ENCODE measurements at places on chromosomes 7 and 10.

- DNase-seq = no peak
Observed at GRCh38 chr10:47059606-47060311, 148.5 kb downstream of the PTPN20 start.

GRCh38 chr10:69055241-69055640 lies 32.7 kb upstream of the SRGN start:
- no peak for DNase-seq

- DNase-seq = no peak
Observed at GRCh38 chr7:159109653-159110035, 35.0 kb downstream of the VIPR2 start.

GRCh38 chr7:131074043-131074442 lies 253.6 kb upstream of the MKLN1 start:
- DNase-seq = no peak

DNA sequence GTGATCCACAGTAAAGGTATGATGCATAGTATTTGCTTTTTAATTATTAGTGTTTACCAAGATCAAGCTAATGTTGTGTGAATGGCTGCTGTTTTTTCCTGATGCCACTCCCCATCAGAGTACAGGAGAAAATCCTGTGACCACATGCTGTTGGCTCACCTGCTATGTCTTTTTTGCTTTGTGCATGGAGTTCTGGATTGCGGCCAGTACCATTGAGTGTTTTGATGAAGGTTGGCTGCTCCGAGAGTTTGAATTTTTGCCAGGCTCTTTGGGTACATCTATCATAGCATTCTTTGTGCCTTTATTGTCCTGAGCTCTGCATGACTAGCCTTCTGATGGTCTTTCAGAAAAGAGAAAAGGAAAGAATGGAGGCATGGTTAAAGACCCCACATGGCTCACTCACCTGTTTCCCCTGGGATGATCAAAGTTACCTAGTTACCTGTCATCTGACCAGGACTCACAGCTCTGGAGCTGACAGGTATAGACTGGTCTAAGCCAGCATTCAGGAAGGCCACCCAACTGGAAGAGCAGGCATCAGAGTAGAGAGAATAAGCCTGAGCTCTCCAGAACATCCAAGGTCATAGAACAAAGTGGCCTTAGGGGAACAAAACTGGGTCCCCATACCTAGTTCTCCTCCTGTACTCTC lies 11.8 kb upstream of the SGPL1 start:
- peak; percentile 73 for DNase-seq

GRCh38 chr7:46322937-46323336 lies 401.9 kb upstream of the IGFBP3 start:
- no peak for DNase-seq

GRCh38 chr7:49112222-49112621 lies 187.9 kb downstream of the CDC14C start:
- DNase-seq = no peak

- peak; percentile 54 for DNase-seq
Observed at GRCh38 chr7:64618785-64619456, 47.0 kb upstream of the ZNF107 start.

DNA sequence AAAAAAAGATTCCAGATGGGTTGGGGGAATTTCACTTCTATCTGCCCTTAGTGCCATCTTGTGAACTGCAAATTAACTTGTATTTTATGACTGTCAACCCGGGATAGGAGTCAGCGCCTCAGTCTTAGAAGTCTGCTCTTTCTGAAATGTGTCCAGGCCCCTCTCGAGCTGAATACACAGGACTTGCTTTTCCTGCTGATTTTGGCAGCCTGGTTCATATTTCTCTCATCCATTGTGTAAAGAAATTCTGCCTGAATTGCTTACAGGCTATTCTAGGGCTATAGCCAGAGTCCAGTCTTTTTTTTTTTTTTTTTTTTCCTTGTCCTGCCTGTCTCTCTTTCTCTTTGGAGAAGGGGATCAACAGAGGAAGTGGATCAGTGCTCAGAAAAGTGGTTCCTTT lies 24.6 kb downstream of the GATA3 start:
- DNase-seq = no peak

DNA sequence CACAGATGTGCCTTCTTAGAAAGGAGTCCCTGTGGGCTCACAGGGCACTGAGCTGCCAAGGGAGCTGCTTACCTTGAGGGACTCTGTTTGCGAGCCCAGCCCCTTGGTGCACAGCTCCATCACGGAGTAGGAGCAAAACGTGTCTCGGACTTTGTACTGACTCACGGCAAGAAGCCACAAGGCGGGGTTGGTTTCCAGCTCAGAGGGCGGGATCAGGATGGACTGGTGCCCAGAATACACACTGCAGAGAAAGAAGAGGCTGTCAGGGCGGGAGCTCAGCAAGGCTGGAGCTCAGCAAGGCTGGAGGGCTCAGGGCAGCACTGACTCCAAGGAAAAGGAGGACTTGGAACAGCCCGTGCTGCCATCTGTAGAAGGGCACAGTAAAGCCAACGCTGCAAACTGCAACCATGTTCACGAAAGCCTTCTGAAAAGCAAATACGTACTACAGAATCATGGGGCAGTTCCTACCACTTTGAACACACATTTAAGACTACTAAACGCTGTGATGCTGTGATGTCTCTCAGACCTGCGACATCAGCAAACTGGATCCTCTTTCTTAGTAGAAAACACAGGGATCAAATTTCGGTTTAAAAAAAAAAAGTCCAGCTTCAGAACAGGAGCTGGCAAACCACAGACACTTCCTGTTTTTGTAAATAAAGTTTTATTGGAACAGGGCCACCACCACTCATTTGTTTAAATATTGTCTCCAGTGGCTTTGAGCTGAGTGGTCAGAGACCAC lies 194.3 kb downstream of the ZMYND11 start:
- DNase-seq = peak; percentile 90

DNA sequence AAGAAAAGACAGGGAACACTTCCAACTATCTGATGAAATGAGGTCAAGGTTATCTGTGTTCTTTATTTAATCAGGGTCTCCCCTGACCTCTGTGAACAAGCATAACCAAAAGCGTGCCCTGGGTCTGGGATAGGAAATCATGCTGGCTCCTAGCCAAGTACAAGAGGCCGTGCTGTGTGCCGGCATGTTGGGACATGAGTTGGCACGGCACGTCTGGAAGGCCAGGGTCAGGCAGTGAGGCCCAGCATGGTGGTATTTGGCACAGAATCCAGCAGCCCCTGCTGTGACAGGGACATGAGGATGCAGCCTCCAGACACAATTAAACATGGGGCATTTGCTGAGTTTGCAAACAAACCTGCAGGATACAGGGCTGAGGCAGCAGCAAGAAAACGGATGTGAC lies 320.4 kb downstream of the PLXNA4 start:
- DNase-seq = peak; percentile 50

- no peak for DNase-seq
Observed at GRCh38 chr10:76736815-76737618, 900.6 kb downstream of the KCNMA1 start.

- peak; percentile 15 for DNase-seq
Observed at GRCh38 chr7:128841921-128842673, 11.9 kb downstream of the FLNC start.

DNA sequence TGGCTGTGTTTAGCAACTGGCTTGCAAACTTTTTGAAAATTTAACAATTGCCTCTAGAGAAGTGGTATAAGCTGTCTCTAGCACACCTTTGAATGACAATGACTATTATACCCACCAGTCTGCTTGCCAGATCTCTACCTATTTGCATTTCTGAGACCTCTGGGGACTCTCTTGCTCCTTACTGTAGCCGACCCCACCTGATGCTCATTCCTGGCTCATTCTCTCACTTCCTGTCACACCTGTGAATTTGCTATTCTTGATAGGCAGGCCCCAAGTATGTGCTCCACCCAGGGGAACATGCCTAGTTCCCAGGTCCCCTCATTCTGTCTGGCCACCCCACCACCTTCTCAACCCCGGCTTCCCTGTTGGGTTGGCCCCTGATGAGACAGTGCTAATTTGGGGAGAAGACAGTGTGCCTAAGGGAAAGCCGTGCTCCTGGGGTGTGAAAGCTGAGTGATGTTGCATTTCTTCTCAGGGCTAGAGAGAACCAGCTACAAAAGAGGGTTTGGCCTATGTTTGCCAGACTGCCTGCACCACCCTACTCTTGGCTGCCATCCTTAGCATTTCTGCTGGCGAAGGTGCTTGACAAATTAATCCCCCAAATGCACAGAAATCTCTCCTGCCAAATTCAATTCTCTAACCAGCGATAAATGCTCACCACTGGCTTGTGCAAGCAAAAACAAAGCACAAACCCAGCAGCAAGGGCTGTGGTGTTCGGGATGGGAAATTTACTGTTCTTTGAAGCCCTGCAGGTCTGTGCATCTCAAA lies 138.2 kb downstream of the RPS24 start:
- no peak for DNase-seq

GRCh38 chr10:63901228-63901627 lies 380.0 kb downstream of the REEP3 start:
- no peak for DNase-seq

- DNase-seq = no peak
Observed at GRCh38 chr7:17126413-17127268, 171.8 kb upstream of the AHR start.

DNA sequence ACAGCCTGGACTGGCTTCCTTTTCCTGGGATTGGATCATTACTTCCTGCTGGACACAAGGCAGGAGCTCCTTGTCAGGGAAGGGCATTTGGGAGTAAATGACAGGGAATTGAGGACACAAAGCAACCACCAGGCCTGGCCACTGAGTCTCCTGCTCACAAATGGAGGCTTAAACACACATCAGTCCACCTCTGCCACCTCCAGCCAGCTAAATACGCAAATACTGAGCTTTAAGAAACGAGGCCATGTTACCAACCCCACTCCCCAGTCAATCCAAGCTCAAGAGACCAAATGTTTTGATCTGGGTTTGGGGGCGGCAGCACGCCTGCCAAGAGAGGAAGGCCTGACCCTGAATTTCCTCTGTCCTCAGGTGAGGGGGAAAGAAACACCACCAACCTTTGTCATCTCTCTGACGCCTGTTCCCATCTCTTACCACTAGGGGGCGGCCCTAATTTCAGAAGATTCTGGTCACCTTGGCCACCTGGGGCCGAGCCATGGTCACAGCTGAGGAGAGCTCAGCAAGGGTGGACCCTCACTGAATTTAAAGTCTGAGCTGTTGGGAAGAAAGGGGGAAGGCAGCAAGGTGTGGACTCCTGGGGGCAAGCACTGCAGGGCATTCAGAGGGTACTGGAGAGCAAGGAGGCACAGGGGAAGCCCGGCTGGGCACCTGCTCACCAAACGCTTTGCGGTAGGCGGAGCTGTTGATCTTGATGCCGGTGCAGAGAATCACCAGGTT lies 16.5 kb downstream of the AIFM2 start:
- DNase-seq = peak; percentile 19

DNA sequence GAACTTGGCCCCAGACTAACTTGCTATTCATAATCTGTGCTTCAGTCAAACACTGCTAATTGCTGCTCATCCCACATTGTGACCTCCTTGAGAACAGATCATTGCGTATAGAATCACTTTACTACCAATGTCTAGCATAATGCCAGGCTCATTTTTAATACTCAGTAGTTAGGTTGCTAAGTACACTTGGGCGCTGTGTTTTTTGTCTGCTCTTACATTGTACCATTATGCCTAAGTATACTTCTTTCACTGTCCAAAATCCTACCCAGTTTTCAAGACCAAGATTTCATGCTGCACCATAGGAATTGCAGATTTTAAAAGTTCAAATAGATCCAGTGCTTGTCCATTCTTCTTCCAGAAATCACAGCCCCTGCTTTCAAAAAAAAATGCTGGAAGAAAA lies 32.8 kb upstream of the TMEM106B start:
- no peak for DNase-seq

- no peak for DNase-seq
Observed at GRCh38 chr10:119872610-119872859, at the start of gene MCMBP. Gene MCMBP (minus strand): TSS chr10:119872843. CDS start chr10:119872584, 259 bp downstream.

DNA sequence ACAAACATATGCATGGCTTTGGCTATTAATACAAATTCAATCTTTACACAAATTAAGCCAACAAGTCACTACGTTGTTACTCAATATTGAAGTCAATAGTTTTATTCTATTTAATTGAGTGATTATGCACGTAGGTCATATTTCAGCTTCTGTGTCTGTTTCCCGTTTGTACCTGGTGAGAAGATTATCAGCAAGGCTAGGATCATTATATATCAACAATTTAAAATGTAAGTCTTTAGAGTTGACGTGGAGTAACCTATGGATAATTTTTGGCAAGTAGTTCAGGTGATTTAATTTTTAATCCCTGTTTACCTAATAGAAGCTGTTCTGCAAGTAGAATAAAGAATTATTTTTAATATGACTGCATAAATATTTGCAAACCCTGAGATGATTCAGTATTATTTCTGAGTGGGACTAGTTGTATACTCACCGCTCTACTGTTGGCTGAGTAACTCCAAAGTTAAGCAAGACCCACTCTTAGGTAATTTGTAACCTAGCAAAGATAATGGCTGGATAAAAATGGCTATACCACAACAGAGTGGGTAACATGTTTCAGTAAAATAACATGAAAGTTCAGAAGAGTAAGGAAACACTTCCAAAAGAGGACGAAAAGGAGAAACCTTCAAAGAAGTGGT lies 161.0 kb downstream of the HGF start:
- peak; percentile 88 for DNase-seq

GRCh38 chr7:159212226-159212625 lies 67.6 kb upstream of the VIPR2 start:
- no peak for DNase-seq

- DNase-seq = no peak
Observed at GRCh38 chr7:15495170-15495569, 66.6 kb downstream of the AGMO start.

GRCh38 chr7:135147341-135147898 lies 452 bp upstream of the TMEM140 start:
- DNase-seq = no peak

DNA sequence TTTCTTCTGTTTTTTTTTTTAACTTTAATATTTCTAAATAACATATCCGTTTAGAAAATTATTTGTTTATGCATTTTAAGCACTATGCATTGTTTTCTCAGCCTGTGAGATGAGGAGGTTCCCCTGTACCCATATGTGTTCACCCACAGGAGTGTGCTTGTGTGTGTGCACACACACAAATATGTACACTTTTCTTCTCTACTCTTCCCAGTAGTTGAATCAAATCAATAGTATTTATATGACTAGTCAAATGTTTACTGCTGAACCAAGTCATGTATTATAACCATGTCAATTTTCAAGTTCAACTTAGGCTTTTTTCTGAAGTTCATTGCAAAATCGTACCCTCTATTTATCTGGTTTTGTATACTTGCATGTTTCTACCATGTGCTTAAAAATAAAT lies 37.3 kb downstream of the HDAC9 start:
- DNase-seq = no peak

GRCh38 chr7:33632322-33632721 lies 273.0 kb upstream of the BMPER start:
- DNase-seq = no peak

DNA sequence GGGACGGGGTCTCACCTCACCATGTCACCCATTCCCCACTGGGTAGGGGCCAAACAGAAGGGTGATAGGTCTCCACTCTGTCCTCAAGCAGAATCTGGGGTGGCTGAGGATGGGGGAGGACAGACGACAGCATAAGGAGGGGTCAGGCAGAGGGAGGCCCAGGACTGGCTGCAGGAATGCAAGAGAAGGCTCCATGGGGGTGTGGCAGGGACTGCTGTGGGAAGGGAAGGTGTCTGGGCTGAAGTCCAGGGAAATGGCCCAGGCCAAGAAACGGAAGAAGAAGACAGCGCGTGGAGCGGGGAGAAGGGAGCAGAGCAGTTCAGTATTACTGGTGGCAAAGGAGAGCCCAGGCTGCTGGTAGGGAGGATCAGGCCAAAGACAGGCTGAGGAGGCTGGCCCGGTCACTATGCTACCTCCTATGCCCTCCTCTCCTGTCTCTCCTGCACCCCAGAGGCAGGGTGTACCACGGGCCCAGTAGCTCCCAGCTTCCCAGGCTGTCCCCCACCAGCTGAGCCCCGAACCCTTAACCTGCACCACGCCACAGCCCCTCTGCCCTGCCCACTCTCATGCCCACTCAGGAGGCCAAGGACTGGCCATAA lies 60.9 kb downstream of the GRB10 start:
- DNase-seq = no peak

- DNase-seq = no peak
Observed at GRCh38 chr7:155482511-155483183, 24.7 kb downstream of the EN2 start.
